Kidney glomerular epithelial cell (primary cell): ENCODE measurements at places on chromosomes 4 and X.
A peak's percentile ranks its signal among the peaks of the same experiment; 100 is the strongest.

GRCh38 chr4:5340991-5341451, 289.7 kb downstream of the STK32B start:
- DNase-seq, result no peak

- no peak for DNase-seq
Measured at GRCh38 chr4:181950372-181951127, 292.7 kb upstream of the TENM3 start.

DNA sequence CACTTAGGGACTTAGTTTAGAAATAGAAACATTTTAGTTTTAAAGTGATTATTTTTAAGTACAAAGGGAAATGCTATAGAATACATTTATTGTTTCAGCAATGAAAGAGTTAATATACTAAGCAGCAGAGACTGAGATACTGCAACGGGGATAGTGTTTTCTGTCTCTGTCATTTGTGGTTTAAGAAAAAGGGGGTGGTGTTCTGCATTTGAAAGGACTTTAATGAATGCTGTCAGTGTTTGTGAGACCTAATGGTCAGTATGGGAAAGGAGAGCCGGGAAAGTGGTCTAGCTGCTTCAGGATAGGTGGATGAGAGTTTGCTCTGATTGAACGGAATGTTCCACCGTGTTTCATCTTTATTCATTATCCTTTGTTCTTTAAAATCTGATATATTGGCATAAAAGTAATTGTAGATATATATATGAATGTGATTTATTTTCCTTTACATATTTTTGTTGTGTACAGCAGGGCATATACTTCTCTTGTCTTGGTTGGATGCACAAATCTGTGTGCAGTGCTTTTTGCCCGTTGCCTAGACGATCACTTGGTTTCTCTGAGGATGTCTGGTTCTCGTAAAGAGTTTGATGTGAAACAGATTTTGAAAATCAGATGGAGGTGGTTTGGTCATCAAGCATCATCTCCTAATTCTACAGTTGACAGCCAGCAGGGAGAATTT, at the start of gene KLHL5:
TSS of gene KLHL5 (plus strand) at position 139 of the 676 bp plus-strand sequence. CDS start at position 560, 421 bp downstream.
- no peak for DNase-seq

- DNase-seq, result no peak
Measured at GRCh38 chr4:4507923-4508322, 33.9 kb downstream of the STX18 start.

- no peak for DNase-seq
Measured at GRCh38 chr4:3407171-3407771, 34.5 kb upstream of the HGFAC start.

GRCh38 chrX:47568656-47569295, 7.8 kb downstream of the ARAF start:
- no peak for DNase-seq

GRCh38 chr4:8188085-8188484, 11.0 kb upstream of the SH3TC1 start:
- no peak for DNase-seq

- no peak for DNase-seq
Measured at GRCh38 chr4:111530446-111530845, 614.8 kb upstream of the FAM241A start.

DNA sequence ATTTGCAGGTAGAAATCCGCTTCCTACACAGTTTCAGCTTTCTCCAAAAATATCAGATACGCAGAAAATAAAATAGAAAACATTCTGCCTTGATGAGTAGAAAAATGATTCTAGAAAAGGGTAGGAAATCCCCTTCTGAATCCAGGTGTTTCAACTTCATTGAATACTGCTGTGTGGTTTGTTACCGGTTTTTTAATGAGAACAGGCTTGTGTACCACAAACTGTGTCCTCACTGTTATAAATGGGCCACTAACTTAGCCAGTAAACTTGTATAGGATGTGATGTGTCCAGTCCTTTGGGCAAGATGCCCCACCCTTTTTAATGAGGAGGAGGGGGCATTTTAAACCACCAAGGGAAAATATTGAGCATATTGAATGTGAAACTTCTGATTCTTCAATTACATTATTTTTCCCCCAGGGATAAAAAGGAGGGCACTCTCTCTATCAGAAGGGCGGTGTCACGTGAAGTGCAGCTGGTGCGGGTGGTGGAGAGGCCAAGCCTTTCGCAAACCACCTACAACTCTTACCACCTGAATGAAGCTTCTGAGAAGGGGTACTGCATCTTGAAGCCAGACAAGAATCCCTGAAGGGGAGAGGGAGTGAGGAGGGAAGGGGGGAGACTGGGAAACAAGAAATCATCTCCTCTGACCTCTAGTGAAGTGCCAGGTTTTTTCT, 4.5 kb downstream of the CXXC4 start:
- DNase-seq, result no peak

- no peak for DNase-seq
Measured at GRCh38 chr4:592825-593520, 16.9 kb upstream of the TMEM271 start.

- no peak for DNase-seq
Measured at GRCh38 chrX:152537373-152537772, 86.3 kb upstream of the GABRA3 start.

- no peak for DNase-seq
Measured at GRCh38 chrX:13305108-13305507, 14.7 kb downstream of the ATXN3L start.

DNA sequence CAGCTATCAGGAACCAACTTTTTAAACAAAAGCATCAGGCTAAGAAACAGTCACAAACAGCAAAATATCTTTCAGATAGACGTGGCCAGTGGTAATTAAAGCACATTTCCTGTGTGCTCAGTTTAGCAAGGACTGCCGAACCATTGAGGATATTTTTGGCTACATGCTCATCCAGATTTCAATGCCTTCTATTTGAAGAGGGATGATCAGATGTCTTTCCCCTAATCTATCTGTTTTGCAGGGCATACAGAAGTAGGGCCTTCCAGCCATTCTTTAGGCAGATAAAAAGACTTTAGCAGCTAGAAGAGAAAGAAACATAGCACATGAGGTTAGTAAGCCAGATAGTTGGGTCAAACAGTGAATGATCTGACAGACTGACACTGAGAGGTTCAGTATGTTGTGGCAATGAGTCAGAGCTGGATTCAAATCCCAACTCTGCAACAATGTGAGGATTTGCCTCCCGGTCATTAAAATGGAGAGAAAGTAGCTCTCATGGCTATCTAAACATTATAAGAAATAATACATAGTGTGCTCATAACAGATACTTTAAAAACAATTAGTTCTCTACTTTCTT, 100.0 kb upstream of the PRKG2 start:
- peak; percentile 86 for DNase-seq

DNA sequence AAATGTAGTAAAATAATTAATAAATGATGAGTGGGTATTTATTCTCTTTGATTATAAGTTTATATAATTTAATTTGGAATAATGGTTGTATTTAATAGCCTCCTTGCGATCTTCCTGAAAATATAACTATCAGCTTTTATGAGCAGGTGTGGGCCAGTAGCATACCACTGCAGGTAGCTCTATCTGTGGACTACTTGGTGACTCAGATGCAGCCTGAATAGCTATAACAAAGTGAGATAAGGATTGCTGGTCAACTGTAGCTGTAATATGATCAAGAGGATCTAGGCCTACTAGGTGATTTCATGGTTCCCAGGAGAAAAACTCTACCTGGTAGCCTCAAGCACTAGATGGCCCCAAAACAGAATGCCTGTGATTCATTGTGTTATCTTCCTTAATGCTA, 47.1 kb upstream of the BMP15 start:
- no peak for DNase-seq

DNA sequence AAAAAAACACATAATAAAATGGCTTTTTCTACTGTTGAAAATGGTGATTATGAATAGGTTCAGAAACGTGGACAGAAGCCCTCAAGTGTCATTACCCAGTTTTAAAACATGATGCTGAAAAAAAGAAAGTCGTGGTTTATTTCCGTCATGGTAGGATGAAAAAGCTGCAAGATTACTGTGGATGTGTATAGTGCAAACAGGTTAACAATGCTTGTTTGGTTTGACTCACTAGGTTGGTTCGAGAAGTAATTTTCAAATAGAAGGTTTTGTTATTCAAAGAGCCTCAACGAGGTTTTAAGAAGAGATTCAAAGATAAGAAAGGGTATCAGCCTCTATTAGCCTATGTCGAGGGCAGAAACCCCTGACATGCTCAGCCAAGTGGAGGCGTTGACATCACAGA, 2.5 kb upstream of the RXFP1 start:
- DNase-seq, result no peak

DNA sequence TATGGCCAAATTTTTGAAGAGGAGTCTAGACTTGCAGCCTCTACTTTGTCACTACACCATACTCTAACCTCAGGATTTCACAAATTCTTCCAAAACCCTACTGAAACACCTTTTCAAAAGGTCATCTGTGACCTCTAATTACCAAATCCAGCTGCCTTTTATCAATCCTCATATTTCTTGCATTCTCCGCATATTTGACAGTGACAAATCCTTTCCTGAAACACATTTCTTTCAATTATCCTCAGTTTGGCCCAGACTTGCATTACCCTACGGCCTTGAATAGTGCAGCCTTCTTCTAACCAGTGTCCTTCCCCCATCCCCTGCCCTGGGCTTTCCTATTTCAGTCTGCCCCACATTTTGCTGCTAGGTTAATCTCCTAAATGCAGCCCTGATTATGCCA, 25.5 kb downstream of the MID2 start:
- DNase-seq, result no peak

- DNase-seq, result no peak
Measured at GRCh38 chrX:120536061-120536460, 24.7 kb downstream of the CUL4B start.

GRCh38 chrX:72060196-72060920, 71.4 kb downstream of the RTL5 start:
- no peak for DNase-seq

DNA sequence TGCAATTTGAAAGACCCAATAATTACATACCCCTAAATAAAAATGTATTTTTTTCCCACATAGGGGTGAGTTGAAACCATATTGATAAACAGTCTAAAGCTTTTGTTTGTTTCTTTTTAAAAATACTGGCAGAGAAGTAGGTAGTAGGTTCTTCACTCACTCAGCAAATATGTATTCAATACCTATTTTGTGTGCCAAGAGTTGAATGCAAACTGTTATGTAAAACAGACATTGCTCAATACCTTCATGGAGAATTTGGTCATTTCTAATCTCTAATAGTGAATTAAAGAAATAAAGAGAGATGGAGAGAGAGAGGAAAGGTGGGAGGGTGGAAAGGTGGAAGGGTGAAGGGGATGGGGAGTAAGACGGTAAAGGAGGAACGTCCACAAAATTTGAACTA, 589.9 kb upstream of the GNPDA2 start:
- no peak for DNase-seq

- DNase-seq, result no peak
Measured at GRCh38 chr4:147307896-147308674, 172.8 kb upstream of the EDNRA start.

DNA sequence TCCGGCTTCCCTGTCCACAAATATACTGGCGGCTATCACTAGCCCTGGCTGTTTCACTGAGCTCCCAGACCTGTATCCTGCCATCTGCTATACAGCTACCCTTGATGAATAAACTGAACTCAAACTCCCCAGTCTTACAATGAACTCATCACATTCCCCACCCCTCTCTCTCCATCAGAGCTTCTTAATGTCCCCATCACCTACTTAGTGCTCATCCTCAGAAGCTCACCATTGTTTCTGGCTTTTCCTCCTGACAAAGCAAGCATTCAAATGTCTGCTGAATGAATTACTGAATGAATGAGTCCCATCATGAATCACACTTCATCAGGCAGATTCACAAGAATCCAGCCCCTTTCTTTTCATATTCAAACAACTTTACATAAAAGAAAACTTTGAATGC, 5.7 kb upstream of the DGAT2L6 start:
- DNase-seq, result no peak

GRCh38 chrX:80879143-80879542, 69.5 kb upstream of the BRWD3 start:
- no peak for DNase-seq

- DNase-seq, result no peak
Measured at GRCh38 chrX:16659321-16659720, 9.4 kb downstream of the S100G start.

DNA sequence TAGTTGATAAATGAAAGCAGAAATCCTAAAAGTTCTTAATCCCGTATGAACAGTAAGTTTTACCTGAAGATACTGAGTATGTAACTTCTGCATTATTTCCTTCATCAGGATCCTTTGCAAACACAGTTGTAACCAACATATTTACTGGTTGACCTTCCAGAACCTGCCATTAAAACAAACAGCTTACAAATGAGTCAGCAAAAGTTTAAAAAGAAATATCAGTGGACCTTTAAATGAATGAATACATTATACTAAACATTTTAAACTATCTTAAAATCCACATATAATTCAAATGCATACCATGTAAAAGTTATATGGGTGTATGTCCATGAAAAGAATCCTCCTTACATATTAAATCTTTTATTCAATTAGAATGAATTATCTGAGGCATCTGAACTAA, 163.6 kb downstream of the DCHS2 start:
- no peak for DNase-seq

- no peak for DNase-seq
Measured at GRCh38 chrX:41449131-41449530, 2.0 kb downstream of the NYX start.

DNA sequence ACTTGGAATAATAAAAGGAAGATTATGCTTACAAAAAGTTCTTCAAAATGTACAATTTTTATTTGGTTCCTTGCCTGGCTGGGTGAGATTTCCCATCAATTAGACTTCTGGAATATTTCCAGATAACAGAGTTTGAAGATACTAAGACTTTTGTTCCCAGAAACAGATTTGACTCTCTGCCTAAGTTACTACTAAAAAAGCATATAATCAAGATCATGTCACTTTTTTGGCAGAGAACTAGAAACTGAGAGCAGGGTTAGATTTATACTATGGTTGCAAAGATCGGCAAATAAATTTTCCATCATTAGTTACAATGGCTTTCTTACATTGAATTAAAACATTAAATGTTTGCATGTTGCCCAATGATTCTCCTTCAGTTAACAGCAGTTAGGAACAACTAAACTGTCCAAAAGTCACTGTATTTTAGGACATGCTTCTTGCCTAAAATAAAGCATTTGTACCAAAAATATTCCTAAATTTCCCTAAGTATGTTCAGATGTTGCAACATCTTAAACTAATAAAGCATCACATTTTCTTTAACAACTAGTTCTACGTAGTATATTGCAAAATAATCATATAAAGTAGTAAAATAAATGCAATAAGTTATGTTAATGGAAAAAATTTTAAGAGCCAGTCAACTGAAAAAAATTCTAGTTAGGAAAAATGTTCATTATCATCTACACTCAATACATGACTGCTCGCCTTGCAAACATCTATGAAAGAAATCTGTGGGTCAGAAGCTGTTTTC, 73.0 kb downstream of the SEC24D start:
- no peak for DNase-seq
